ENCODE measurements at places on chromosomes 6 and 20.
A peak's percentile ranks its signal among the peaks of the same experiment; 100 is the strongest.

DNA sequence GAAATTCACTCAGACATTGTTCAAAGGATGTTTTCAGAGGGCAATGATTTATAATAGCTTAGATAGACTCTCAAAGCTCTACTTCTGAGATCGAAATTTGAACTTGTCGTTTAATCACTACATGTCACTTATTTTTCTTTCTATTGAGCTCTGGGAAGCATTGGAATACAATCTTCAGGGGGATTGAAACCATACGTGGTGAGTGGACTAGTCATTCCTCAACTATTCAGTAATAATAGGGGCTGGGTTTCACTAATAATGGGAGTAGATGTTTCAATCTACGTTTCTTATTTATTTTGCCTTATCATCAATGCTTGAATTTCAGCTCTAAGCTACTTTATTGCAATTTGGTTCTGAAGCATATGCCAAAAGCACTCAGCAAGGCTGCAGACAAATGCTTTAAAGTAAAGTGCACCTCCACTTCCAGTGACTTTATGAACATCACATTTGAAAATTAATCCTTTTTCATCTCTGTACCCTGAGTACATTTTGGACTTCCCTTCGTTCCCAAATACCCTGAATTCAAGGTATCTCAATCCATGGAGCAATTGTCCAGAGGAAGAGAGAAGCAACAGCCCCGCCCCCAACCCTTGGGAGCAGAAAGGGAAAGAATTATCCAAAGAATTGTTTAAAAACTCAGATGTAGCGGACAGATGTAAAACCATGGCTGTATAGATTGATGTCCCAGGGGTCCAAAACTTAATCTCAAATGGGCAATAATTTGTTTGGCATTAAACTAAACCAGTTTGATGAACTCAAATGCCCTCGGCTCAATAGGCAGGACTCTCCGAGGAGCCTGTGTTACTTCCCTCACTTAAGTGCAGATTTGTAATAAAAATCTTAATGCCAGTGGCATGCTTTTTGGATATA is 68.1 kb downstream of the HFE start:
- peak overlapping the region; percentile 96 for H3K27ac ChIP-seq
- H3K4me3 ChIP-seq, result peak overlapping the region; percentile 86
- no peaks in the 10 kb centered on the region for H3K27me3 ChIP-seq

DNA sequence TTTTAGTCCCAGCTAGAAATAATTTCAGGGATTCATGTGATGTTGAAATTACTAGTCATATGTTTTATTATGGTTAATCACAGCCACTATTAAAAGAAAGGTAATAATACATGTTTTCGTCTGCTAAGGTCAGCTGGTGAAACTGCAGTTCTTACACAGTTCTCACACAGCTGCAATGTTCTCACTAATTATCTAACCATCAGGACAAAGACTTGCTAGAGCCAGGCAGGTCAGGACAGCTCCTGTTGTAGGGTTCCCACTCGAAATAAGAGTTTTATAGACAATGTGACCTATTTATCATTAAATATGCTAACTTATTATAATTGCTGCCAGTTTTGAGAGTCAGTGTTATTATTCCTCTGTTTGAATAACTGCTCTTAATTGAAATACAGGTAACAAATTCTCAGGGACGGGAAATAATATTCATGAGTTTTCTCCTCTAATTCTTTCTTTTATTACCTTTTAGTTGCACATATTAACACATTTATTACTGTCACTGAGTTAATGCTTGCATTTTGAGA is 97.9 kb downstream of the GJA1 start:
- no peak overlapping the region for H3K27ac ChIP-seq
- no peaks in the 10 kb centered on the region for H3K4me1 ChIP-seq
- no peaks in the 10 kb centered on the region for H3K27me3 ChIP-seq
- no peaks in the 10 kb centered on the region for H3K36me3 ChIP-seq
- DNase-seq, result no peak

- peak overlapping the region; percentile 92 for H3K4me3 ChIP-seq
- DNase-seq, result no peak
- H3K4me1 ChIP-seq, result peaks cover 35% of the 10 kb centered on the region
These were observed 427 bp downstream of the GINM1 start for GRCh38 chr6:149566410-149567193.

DNA sequence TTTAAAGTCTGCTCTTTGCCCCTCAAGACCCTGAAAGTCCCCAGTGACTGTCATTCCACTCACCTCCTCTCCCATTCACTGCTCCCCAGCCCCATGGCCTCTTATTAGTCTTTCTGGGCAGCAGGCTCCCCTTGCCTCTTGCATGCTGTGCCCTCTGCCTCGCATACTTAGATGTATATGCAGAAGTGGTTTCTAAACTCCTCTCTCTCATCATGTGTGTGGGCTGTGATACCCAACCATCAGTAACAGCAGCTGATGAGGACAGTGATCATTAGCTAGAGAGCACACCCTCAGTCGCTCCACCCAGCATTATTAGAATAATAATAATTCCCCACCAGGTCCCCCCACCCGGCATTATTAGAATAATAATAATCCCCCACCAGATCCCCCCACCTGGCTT is 14.5 kb downstream of the PKIG start:
- H3K27me3 ChIP-seq, result no peaks in the 10 kb centered on the region
- DNase-seq, result no peak
- H3K36me3 ChIP-seq, result no peaks in the 10 kb centered on the region

GRCh38 chr6:129603741-129604140 is 106.2 kb downstream of the ARHGAP18 start:
- DNase-seq, result no peak
- no peaks in the 10 kb centered on the region for H3K27me3 ChIP-seq
- no peak overlapping the region for H3K27ac ChIP-seq
- H3K4me1 ChIP-seq, result peaks cover 23% of the 10 kb centered on the region

DNA sequence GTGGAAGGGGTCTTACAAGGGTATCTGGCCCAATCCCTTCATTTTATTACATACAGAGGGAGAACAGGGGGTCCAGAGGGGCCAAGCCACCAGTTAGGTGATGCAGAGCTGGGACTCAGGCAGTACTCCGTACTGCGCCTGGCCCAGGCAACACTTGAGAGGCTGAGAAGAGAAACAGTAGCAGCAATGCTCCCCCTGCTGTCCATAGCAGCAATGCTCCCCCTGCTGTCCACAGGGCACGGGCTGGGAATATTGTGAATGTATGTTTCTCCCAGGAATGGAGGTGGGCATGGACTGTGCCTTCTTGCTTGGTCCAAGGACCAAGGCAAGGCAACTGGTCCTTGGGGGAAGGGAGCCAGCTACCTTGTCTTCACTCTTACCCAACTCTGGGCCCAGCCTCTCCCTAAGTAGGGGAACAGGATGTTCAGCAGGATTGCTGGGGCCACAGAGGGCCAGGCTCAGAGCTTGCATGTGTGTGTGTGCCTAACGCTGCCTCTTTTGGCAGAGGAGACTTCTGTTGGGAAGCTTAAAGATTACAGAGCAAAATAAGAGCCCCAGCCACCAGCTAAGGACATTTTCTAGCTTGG is 14.8 kb upstream of the FAM83C start:
- peaks cover 41% of the 10 kb centered on the region for H3K36me3 ChIP-seq
- H3K27me3 ChIP-seq, result no peaks in the 10 kb centered on the region
- peak; percentile 52 for DNase-seq
- peaks cover 86% of the 10 kb centered on the region for H3K4me1 ChIP-seq

DNA sequence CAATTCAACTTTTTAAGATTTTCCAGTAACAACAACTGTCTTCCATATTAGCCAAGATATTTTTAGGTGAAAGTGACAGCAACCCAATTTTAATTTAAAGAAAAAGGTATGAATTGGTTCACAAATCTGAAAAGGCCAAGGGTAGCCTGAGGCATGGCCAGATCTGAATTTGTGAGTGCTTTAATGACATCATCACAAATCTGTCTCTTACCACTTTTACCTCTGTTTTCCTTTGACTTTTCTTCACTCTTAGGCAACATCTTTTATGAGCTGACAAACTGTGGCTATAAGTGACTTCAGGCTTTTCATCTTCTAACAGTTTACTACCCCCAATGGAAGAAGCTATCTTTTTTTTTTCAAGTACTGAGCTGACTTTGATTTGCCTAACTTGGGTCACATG is 44.5 kb upstream of the PKIB start:
- H3K4me1 ChIP-seq, result no peaks in the 10 kb centered on the region
- H3K4me3 ChIP-seq, result no peak overlapping the region
- DNase-seq, result no peak
- H3K27me3 ChIP-seq, result peaks cover 18% of the 10 kb centered on the region
- no peak overlapping the region for H3K27ac ChIP-seq
